ENCODE measurements at places on chromosomes 11 and 22.

DNA sequence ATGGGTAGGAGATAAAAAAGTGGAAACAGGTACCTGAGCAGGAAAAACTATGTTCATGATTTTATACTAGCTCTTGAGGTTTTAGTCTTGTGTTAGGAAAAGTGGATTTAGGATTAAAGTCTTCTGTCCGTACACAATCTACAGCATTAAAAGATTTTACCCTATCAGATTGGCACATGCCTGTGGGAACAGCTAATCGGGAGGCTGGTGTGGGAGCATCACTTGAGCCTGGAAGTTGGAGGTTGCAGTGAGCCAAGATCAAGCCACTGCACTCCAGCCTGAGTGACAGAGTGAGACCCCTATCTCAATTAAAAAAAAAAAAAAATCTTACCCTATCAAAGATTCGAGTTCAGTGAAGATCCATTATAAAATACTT, 12.2 kb upstream of the CRKL start:
- DNase-seq: no peak

DNA sequence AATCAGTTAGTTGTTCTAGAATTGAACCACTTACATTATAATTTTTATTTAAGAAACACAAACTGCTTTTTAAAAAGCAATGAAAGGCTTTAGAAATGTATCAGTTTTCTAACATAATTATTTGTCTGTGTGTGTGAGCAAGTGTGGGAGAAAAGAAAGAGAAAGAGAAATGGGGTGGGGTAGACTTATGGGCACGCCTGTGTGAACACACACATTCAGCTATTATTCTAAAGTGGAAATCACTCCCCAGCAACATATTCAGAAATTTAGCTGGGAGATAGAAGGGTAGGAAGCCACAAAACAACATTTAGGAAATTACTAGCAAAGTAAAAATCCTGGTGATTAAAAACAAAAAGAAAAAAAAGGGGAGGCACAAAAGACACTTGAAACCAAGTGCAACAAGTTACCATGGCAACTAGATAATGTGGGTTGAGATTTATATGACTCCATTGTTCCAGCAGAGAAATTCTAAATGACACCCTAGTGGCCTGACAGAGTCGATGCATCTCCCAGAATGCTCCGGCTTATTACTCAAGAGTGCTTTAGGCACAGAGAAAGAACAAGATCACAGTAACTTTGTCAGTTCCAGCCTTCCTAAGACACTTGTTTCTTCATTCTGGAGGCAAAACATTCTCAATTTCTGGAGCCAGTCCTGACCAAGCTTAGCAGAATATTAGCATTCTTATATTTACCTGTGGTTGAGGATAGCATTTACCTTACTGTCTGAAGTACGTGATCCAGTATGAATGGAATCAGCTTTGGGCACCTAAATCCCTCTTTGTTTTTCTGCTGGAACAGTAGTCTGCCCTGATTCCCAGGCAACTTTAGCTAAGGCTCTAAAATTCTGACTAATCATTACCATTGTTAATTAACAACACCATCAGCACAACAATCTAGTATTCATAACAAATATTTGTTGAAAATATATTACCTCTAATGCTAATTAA, 444.4 kb downstream of the DLG2 start:
- peak; percentile 53 for DNase-seq

- no peak for DNase-seq
Measured at GRCh38 chr11:131633921-131634715, 263.7 kb downstream of the NTM start.

- no peak for DNase-seq
Measured at GRCh38 chr22:25091458-25091857, 108.2 kb upstream of the CRYBB3 start.

- DNase-seq: no peak
Measured at GRCh38 chr11:8905528-8906165, 5.3 kb upstream of the AKIP1 start.

- no peak for DNase-seq
Measured at GRCh38 chr22:23705358-23705757, 14.5 kb downstream of the RGL4 start.

- DNase-seq: no peak
Measured at GRCh38 chr11:81655351-81655750, 1078.3 kb downstream of the FAM181B start.

- no peak for DNase-seq
Measured at GRCh38 chr11:86473991-86474833, 99.5 kb downstream of the CCDC81 start.

DNA sequence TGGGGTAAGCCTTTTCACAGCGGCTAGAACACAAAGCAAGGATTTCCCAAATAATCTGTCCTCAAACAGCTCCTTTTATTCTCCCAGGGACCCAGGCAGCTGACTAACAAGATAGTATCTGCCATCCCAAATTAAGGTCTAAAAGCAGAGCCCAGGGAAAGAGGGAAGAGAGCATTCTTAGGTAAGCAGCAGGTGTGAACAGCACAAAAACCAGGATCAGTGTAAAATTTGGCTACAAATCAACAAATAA, 79.9 kb downstream of the RBMXL2 start:
- no peak for DNase-seq

- no peak for DNase-seq
Measured at GRCh38 chr11:66636411-66636810, 2.1 kb upstream of the RBM4 start.

GRCh38 chr11:110095554-110095953, 2.4 kb downstream of the ZC3H12C start:
- DNase-seq: no peak

- DNase-seq: no peak
Measured at GRCh38 chr11:120344302-120345004, 8.2 kb downstream of the ARHGEF12 start.

GRCh38 chr11:9726321-9727022, 62.6 kb downstream of the SWAP70 start:
- no peak for DNase-seq

GRCh38 chr11:127247261-127247851, 246.8 kb upstream of the KIRREL3 start:
- DNase-seq: no peak

- DNase-seq: peak; percentile 78
Measured at GRCh38 chr11:65558002-65558929, at the start of gene LTBP3. TSS of gene LTBP3 (minus strand) at chr11:65558359. CDS start at chr11:65557959, 400 bp downstream.

GRCh38 chr11:46338988-46339666, 8.1 kb upstream of the DGKZ start:
- DNase-seq: peak; percentile 81

DNA sequence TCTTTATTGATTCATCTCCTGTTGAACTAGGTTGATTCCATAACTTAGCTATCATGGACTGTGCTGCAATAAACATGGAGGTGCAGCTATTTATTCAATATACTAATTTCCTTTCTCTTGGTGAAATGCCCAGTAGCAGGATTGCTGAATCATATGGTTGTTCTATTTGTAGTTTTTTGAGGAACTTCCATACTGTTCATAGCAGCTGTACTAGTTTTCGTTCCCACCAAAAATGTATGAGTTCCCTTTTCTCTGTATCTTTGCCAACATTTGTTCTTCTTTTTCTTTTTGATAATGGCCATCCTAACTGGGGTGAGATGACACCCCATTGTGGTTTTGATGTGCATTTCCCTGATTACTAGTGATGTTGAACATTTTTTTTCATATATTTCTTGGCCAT, 87.2 kb upstream of the NAV2 start:
- DNase-seq: no peak

GRCh38 chr22:37887584-37888378, 18.3 kb upstream of the MICALL1 start:
- peak; percentile 55 for DNase-seq

- DNase-seq: no peak
Measured at GRCh38 chr11:581752-582151, 5.5 kb downstream of the PHRF1 start.

GRCh38 chr11:33179348-33179803, 18.1 kb upstream of the CSTF3 start:
- DNase-seq: no peak

DNA sequence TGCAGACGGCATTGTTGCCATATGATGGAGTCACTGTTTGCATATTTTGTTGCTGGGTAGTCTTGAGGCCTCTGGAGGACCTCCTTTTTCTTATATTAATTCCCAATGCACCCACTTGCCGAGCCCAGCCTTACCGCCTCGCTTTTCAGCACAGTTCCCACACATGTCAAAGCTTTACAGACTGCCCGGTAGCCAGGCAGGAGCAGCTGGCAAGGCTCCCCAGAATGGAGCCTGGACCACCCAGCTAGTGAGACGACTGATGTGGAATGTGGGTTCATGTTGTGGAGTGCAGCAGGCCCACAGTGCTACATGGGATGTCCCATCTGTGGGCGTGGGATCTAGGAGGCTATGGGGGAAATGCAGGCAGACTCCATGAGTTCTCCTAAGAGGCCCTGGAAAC, 99.4 kb upstream of the MTMR2 start:
- no peak for DNase-seq

DNA sequence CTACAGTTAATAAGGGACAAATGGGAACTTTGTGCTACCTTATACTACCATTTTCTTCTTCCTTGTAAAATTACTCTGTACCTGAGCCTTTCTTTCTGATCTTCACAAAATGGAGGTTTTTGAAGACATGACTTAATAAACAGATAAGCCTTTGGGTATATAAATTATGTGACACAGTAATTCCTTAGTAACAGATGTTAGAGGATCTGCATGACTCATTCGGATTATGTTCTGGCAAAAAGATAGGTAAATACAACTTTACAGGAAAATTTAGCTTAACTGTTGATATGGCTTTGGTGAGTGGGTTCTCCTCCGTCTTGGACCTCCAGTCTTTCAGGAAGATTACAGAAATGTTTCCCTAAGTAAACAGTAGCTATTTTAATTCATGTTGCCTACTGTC, 61.8 kb downstream of the BID start:
- DNase-seq: no peak
